ENCODE measurements at places on chromosomes 13 and 19.

- DNase-seq = no peak
Observed at GRCh38 chr19:28968721-28969120, 244.2 kb downstream of the UQCRFS1 start.

GRCh38 chr13:99867535-99868257 is 103.9 kb downstream of the ZIC5 start:
- DNase-seq = no peak

GRCh38 chr13:99405966-99406365 is 95.3 kb upstream of the TM9SF2 start:
- DNase-seq = no peak

DNA sequence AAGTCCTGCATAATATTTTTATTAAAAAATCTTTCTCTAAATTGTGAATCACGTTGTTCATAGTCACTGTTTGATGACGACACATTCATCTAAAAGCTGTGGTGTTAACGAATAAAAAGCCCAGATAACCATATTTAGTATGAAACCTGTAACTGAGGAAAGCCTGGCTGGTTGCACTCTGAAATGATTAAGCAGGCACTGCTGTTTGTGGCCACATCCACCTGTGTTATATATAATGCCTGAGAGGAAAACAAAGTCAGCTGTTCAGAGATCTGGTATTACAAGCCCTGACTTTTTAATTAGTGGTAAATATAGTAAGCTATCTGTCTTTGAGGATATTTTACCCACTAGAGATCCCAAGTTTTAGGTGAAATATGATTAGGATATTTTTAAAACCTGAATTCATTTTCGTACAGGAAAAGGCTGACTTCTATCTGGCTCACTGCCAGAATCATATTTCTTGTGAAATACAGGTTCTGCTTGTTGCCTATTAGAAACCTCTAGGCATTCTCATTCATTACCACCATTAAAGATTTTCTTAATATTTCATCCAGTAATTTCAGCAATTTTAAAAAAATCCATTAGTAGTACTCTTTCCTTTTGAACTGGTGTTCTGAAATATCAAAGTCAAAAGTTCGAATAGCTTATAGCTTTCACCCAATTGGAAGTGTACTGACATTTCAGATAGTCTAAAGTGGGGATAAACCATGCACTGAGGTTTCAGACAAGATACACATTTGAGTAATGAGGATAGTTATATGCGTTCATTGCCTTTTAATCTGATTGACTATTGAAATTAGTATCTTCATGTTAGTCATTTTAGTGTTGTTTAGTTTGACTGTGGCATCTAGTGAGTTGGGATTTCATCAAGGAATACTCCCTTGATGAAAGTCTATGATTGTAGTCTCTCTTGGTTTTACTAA is 79.7 kb downstream of the LMO7 start:
- DNase-seq = no peak

DNA sequence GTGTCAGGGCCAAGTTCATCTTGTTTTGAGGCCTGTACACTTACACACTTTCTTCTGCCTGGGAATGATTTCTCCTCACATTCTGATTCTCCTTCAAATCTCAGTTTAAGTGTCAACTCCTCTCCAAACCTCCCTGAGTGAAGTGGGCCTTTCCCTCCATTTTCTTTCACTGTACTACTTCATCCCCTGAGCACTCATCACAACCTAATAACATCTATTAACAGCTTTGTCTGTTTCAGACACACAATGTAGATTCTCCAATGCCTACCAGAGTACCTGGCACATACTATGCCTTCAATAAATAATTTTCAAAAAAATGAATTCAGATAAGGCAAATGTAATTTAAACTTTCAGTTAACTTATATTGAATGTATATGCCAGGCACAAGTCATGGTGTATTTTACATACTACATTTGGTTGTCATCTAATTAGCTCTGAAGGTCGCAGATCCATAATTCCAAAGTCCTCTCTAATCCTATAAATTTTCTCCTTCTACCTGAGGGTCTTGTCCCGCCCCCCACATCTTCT is 357 bp upstream of the COG6 start:
- no peak for DNase-seq

DNA sequence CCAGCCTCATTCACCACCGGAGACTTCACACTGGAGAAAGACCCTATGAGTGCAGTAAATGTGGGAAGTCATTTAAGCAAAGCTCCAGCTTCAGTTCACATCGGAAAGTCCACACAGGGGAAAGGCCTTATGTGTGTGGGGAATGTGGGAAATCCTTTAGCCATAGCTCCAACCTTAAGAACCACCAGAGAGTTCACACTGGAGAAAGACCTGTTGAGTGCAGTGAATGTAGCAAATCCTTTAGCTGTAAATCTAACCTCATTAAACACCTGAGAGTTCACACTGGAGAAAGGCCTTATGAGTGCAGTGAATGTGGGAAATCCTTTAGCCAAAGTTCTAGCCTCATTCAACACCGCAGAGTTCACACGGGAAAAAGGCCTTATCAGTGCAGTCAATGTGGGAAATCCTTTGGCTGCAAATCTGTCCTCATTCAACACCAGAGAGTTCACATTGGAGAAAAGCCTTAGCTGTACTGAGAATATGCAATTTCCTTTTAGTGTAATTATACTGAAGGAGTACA is 8.8 kb downstream of the ZNF211 start:
- no peak for DNase-seq

GRCh38 chr13:113973218-113974164 is at the start of gene C13orf46:
TSS of gene C13orf46 (minus strand) at chr13:113974076. CDS start at chr13:113973997, 79 bp downstream.
- no peak for DNase-seq

- no peak for DNase-seq
Observed at GRCh38 chr19:4638317-4638716, 999 bp upstream of the TNFAIP8L1 start.

- no peak for DNase-seq
Observed at GRCh38 chr13:83780227-83780626, 102.0 kb downstream of the SLITRK1 start.

- DNase-seq = no peak
Observed at GRCh38 chr13:109204657-109205056, 575.2 kb downstream of the MYO16 start.

DNA sequence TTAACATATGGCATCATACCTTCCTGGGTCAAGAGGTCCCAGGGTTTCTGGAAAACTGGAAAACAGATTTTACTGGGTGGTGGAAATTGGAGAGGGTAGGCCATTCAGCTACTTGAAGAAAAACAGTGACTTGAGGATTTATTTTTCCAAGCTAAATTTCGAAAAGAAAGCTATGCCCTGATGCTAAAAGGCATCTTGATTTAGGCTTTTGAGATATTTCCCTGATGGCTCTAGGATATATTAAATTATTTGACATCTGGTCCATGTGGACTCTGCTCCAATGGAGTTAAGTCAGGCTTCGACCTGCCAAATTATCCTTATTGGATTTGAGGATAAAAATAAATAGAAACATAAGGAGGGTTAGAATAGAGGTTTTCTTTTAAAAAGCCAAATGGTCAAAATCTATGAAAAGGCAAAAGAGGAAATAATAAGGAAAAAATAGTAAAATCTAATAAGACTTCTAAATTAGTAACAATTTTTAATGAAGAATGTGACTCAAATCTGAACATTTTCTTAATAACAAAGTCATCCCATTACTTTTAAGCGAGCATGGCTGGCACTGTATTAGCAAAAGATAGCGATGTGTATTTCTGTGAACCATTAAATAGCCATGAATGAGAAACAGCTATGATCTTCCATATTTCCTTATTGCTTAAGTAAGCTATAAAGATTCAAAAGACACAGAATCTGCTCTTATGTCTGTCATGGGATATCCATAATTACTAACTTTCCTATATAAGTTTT is 190.0 kb upstream of the MIR17HG start:
- DNase-seq = no peak

DNA sequence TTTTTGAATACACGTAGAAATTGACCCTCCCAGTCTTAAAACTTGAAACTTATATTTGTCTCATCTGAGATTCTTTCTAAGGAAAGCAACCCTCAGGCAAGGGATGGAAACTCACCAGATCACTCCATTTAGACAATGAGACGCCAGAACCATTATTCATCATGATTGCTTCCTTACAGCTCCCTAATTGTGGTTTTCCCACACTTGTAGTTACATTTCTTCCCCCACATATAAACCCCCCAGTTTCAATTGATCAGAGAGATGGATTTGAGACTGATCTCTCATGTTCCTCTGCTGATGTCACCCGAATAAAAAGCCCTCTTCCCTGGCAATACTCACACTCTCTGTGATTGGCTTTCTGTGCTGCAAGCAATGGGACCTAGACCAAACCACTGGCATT is 197.9 kb upstream of the STARD13 start:
- DNase-seq = no peak

DNA sequence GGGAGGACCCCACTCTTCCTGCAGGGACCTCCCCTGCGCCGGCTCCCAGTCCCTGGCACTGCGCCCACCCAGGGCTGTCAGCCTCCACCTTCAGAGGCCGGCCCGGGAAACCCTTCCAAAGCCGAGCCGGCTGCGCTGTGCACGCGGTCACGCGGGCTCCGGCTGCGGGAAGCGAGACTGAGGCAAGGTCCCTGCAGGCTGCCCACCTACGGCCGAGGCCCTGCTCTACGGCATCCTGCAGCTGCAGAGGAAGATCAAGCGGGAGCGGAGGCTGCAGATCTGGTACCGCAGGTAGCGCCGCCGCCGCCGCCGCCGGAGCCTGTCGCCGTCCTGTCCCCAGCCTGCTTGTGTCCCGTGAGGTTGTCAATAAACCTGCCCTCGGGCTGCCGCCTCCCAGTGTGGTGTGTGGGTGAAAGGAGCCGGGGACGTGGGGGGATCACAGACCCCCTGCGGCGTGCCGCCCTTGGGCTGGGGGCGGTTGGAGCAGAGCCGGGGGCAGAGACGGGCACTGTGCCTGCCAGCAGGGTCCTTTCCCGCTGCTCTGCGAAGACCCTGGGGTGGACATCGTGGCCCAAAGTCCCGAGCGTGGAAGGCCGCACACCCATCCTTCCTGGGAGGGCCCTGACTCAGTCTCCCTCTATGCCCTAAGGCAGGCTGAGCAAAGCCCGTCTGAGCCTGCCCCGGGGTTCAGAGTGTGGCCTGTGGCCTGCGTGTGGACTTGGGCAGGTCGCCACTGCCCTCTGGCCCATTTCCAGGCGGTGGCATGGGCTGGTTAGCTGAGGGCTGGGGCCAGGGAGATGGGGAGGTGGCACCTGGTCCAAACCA is 5.9 kb downstream of the GAMT start:
- no peak for DNase-seq

GRCh38 chr13:50224534-50224933 is 209.3 kb downstream of the KCNRG start:
- no peak for DNase-seq

- DNase-seq = no peak
Observed at GRCh38 chr13:59690857-59691500, 472.7 kb downstream of the DIAPH3 start.

- no peak for DNase-seq
Observed at GRCh38 chr19:40598918-40599307, 2.3 kb upstream of the LTBP4 start.

DNA sequence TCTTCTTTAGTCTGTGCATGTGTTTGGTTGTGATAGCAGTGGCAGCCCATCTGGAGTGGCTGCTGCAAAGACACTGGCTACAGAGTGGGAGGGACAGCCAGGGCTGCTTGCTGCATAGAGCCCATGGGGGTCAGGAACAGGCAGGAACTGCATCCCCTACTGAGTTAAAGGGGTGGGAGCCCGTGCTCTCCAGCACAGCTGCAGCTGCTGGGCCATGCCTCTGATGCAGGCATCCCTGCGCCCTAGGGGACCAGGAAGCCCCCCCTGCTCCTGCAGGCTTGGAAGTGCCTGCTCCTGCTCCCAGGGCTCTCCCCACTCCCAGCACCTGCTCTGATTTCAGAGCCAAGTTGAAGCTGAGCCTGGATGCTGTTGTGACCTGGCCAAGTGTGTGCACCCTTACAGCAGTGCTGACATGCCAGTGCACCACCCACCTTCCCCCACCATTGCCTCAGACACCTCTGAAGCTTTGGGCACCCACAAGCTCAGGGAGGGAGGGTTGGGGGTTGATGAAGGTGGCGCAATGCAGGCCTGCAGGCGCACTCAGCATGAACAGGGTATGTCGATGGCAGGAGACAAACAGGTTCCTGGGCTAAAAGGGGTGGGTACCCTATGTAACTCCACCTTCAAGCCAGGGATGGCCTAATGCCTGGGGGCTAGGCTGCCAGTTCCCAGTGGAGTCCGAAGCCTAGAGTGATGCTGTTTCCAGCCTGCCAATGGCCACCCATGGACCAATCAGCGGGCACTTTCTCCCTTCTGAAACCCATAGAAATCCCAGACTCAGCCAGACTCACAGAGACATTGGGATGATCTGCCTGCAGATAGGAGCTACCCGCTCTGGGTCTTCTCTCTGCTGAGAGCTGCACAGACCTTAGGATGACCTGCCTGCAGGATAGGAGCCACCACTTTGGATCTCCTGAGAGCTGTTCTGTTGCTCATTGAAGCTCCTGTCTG is 919.9 kb upstream of the MIR17HG start:
- no peak for DNase-seq

- no peak for DNase-seq
Observed at GRCh38 chr19:2475018-2475701, 767 bp upstream of the GADD45B start.

DNA sequence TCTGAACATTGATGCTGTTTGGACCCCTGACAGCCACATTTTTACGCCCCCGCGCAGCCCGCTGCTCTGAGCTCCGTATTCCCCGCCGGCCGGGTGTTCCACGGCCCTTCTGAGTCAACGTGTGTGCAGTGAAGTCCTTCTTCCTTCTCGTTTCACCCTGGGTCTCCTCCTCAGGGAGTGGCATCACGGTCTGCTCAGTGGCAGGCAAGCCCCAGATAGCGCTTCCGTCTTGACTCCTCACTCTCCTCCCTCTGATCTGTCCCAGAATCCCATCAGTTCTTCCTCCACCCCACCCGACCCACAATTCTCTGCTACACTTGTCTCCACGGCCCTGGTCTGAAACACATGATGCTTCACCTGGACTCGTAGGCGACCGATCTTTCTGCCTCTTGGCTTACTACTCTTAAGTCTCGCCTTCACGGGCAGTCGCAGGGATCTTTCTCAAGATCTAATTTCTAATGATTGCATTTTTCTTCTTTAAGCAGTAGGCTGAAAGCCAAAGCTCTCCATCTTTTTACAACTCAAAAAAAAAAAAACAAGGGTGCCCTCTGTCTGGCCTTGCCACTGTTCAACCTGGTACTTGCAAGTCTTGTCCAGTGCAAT is 33.9 kb downstream of the CCNE1 start:
- no peak for DNase-seq

DNA sequence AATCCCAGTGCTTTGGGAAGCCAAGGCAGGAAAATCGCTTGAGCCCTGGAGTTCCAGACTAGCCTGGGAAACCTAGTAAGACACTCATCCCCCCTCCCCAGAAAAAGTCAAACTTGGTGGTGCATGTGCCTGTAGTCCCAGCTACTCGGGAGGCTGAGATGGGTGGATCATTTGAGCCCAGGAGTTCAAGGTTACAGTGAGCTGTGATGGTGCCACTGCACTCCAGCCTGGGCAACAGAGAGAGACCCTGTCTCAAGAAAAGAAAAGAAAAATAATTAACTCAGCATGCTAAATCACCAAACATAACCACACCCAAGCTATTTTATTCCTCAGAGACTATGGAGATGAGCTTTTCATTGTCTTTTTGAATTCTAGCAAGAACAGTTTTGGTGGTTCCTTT is 56.2 kb upstream of the SCEL start:
- DNase-seq = no peak

- no peak for DNase-seq
Observed at GRCh38 chr19:10677751-10678150, 23.5 kb upstream of the QTRT1 start.

- DNase-seq = no peak
Observed at GRCh38 chr19:29495901-29496441, 29.8 kb upstream of the VSTM2B start.

GRCh38 chr19:12794196-12794941 is 3.1 kb downstream of the JUNB start:
- DNase-seq = no peak
